ENCODE measurements at places on chromosomes 4 and X.

DNA sequence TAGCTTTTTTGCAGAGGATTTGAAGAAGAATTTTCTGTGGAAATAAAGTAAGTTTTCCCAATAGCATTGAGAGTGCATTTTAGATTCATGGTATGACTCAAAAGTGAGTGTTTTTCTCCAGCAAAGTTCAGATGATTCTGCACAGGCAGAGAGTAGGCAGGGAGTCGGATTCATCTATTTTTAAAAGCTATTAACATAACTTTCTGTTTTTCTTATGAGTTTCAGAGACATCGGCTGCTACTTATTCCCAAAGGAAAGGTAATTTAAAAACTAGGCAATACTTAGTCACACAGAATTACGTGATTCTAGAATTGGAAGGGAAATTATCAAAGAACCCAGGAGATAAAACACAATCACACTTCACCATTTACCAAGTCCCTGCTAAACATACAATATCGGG lies 4.4 kb downstream of the CCDC110 start:
- DNase-seq, result no peak

GRCh38 chr4:25857403-25857802 lies 5.4 kb downstream of the SEL1L3 start:
- DNase-seq, result no peak

GRCh38 chr4:175789647-175790046 lies 22.4 kb downstream of the GPM6A start:
- DNase-seq, result no peak

DNA sequence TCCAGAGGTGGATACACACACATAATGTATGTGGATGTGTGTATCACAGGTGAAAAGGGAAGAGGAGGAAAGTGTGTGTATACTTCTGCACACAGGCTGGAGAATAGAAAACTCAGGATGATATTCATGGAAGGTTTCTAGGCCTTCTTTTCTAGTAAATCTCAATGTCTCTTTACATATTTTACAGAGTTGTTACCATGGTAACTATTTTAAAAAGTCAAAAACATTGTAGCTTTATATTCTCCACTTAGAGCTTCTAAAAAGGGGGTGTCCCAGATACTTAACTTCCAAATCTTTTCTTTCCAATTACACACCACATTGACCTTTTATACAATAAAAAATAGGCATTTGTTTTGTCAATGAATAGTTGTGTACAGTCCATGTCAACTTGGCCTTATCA lies 604.8 kb upstream of the LCORL start:
- no peak for DNase-seq

DNA sequence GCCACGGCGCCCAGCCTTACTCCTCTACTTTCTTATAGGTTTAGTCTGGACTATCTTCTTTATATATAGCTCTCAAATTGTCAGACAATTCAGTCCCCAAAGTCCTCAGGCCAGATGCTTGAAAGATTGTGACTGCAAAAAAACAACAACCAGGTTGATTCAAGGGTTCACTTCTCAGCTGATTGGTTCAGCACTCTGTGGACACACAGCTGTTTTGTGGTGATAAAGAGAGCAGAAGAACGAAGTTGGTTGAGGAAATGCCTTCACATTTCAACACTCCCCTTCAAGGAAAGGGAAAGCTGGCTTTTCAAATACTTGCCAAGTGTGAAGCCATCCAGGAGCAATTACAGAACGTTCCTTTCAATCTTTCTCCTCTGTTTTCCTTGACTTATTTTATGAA lies 166.8 kb downstream of the SHROOM3 start:
- DNase-seq, result no peak

DNA sequence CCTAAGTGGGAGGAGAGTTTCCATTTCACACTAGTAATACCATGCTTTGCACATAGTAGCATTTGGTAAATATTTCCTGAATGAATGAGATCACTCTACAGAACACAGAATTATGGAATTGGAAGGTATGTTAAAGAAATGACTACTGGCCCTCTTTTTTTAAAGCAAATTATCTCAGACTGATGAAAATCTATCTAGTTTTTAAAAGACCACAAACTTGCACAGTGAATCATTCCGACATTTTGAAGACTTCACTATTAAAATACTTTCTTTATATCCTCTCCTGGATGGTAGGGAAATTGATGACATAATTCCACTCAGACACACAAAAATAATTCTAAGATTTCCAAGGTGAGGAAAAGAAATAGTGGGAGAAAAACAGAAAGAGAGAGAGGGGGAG lies 68.4 kb upstream of the ETNPPL start:
- DNase-seq, result no peak

GRCh38 chr4:151324752-151325110 lies 674 bp downstream of the SH3D19 start:
- no peak for DNase-seq

DNA sequence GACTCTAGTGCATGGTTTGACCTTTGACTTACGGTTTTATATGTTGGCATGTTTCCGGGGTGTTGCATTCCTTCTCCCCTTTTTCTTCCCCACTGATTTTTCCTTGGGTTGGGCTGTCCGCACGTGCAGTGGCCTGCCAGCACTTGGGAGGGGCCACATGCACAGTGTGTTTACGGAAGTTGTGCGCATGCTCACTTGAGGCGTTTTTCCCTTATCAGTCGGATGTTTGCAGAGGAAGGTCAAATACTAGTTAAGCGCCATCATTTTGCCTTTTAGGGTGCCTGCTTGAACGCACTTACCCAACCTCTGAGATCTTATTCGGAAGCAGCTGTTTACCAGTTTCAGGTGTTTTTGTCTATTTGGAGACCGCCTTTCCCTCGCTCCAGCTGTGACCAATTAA lies 653.9 kb upstream of the AADAT start:
- DNase-seq, result no peak

DNA sequence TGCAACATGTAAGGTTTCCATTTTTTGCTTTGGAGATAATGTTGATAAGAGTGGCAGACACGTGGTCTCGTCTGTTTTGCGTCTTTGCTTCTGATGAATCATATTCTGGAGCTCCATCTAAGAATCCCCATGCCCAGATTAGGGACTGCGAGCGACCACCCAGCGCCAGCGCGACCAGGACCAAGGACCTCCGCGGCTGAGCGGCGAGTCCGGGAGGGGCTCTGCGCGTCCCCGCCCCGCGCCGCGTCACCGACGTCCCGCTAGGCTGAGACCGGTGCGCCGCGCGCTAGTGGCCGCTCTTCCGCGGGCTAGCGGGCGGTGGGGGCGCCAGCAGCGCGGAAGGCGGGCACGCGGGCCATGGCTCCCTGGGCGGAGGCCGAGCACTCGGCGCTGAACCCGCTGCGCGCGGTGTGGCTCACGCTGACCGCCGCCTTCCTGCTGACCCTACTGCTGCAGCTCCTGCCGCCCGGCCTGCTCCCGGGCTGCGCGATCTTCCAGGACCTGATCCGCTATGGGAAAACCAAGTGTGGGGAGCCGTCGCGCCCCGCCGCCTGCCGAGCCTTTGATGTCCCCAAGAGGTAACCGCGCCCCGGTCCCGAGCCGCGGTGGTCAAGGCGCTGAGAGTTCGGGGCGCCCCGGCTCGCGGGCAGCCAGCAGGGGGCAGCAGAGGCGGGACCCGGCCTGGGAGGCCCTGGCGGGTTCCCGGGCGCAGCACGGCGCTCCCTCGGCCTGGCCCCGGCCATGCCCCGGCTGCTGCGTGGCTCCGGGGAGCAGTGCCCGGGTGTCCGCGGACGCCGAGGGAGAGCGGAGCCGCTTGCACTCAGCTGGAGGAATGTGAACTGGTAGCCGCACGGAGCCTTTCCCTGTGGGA lies at the start of gene SRD5A3:
TSS of gene SRD5A3 (plus strand) at position 263 of the 871 bp plus-strand sequence. CDS start at position 358, 95 bp downstream.
- DNase-seq, result no peak

- peak; percentile 19 for DNase-seq
These were observed 227.6 kb upstream of the HDX start for GRCh38 chrX:84729809-84730208.

DNA sequence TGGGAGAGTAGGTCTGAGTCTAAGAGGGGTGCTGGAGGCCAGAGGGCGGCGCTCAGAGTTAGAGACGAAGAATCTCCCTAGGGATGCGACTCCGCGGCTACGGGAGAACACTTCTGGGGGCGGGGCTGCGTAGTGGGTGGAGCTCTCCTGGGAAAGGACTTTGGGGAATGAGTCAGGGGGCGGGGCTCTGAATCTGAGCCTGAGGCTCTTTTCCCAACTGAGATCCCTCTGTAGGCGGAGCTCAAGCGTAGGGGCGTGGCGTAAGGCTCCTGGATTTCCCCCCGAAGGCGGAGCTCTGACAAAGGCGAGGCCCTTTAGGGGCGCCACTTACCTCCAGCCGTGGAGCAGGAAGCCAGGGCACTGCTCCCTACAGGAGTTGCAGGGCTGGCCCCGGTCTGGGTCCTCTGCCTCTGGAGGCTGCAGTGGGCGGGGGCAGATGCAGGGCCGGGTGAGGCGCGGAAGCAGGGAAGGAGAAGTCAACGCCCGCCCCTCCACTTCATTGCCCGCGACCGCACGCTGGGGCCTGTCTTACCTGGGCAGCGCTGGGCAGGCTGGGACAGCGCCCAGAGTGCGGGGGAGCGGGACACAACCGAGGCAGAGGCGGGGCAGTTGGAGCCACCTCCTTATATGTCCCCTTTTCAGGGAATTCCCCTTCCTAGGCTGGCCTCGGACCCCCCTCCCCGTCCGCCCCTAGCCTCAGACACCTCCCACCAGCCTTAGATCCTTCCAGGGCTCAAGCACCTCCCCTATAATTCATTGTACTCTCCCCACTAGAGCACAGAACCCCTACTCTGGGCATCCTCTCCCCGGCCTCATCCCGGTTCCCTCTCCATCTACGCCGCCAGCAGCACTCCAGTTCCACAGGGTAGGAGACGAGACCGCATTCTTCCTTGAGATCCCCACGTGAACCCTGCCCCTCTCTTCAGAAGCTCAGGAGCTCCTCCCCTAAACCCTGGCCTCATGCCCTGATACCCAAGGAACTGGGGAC lies 1.6 kb downstream of the PRICKLE3 start:
- peak; percentile 58 for DNase-seq

GRCh38 chr4:183407635-183408464 lies 36.6 kb upstream of the CDKN2AIP start:
- no peak for DNase-seq

DNA sequence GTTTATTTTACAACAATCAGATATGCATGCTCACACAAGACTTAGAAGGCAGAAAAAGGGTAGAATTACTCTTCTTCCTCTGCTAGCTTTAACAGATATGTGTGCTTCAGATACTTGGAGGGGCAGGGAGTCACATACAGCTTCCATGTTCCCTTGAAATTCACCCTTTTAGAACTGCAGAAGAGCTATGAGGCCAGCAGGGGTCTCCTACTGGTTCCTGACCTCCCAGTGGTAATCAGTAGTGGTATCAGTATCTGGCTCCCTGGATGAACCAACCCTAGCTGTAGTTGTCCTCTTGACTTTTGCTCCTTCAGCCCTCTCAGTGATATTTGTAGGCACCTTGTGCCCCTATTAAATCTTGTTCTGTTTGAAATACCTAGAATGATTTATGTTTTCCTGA lies 81.5 kb downstream of the RCHY1 start:
- DNase-seq, result no peak

- no peak for DNase-seq
These were observed 49.8 kb upstream of the SEC24B start for GRCh38 chr4:109383823-109384222.

- no peak for DNase-seq
These were observed 147.2 kb downstream of the AFF2 start for GRCh38 chrX:148647651-148648050.

- DNase-seq, result no peak
These were observed 561 bp upstream of the N4BP2 start for GRCh38 chr4:40055863-40056715.

DNA sequence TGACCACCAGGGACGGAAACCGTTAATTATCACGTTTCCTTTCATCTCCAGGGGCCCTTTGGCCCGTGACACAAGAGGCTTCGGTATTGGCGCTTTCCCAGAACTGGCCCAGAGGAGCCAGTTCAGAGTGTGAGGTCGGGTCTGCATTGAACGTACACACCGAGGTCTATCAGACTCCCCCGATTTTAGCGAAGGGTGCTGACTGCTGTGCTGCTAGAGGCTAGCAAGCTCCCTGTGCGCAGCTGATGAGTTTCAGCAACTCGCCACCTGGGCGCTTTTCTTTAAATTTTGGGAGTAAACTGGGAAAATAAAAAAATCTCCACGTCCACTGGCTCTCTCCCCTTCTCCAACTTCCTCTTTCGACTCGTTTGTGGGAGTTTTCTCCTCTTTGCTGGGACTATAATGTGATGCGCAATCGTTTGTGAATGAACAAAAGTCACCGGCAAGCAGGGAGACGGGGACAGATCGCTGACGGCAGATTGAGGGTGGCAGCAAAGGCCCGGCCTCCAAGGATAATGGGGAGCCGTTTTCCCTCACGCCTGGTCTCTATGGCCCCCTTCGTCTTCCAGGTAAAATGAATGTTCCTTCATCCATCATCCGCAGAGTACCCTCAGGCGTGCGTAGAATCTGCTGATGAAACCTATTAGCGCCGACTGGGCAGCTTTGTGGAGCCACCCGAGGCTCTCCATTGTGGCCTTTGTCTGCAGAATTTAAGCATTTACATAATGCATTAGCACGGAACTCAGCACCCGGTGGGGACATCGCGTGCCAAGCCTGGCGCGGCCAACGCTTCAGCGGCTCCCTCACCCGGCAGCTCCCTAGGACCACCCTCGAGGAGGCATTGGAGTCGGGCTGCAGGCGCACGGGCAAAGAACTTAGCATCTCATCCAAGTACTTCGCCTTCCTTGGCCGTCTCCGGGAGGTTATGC lies 1.6 kb upstream of the LRAT start:
- no peak for DNase-seq

DNA sequence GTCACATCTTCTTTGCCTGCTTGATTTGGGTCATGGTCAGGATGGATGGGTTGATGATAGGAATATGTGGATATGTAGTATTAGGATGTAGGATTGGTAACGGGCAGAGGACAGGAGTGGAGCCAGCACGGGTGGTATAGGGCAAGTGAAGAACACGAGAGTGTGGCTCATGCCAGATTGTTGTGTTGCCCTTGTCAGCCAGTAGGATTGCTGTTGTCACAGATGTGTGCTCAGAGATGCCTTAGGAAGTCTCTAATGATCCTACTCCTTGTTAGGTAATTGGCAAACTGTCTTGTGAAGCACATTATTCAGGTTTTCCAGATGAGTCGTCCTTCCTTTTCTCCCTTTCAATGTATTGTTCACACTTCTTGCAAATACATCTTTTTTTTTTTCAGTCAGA lies 5.5 kb downstream of the ATP10D start:
- DNase-seq, result no peak

- no peak for DNase-seq
These were observed 9.5 kb downstream of the DOK7 start for GRCh38 chr4:3472411-3473141.

GRCh38 chrX:12210196-12210815 lies 72.0 kb downstream of the FRMPD4 start:
- no peak for DNase-seq

DNA sequence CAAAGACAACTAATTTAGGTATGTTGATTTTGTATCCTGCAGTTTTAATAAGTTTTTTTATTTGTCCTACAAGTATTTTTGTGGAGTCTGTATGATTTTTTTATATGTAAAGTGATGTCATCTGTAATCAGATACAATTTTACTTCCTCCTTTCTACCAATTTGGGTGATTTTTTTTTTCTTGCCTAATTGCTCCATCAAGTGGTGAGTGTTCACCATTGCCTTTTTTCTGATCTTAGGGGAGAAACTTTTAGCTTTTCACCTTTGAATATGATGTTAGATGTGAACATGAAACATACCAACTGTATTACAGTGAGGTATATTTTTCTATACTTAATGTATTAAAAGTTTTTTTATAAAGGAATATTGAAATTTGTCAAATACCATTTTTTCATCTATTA lies 362.3 kb downstream of the PABPC4L start:
- no peak for DNase-seq
